ENCODE measurements at places on chromosomes 3 and 15.

DNA sequence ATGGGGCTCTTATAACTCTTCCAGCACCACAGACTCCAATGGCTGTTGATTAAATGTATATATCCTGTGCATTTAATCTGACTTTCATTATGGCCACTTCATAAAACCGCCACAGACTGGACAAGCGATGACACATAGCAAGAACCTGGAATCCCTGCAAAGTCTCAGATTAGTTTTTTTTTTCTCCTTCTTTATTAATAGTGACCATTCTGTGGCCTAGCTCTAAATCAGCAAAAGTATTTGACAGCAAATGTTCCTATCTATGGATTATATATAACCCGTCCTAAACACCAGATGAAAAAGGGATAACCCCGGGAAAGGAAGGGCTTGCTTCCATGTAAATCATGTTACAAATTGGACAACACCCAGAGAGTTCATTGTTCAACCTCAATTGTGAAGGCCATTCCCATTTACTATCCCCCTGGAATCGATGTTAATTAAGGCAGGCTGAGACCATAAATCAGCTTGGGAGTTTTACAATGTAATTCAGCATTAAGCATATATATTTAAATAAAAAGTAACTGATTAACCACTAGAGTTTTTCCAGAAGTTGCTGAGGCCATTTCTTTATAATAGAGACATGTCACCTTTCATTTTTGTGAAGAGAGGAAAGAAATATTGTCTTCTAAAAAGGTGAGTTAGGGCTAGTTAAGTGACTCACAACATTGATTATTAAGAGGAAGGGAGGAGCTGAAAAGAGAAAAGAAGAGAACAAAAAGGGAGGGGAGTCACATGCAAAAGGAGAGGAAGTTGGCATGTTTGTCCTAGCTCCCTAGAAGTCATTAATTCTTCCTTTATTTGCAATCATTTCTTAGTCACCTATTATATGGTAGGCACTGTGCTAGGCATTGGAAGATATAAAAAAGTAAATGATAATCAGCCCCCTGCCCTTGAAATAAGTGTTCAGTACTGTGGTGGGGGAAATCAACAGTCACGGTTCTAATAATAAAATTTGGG is 26.2 kb downstream of the ALDH1A2 start:
- DNase-seq: no peak

DNA sequence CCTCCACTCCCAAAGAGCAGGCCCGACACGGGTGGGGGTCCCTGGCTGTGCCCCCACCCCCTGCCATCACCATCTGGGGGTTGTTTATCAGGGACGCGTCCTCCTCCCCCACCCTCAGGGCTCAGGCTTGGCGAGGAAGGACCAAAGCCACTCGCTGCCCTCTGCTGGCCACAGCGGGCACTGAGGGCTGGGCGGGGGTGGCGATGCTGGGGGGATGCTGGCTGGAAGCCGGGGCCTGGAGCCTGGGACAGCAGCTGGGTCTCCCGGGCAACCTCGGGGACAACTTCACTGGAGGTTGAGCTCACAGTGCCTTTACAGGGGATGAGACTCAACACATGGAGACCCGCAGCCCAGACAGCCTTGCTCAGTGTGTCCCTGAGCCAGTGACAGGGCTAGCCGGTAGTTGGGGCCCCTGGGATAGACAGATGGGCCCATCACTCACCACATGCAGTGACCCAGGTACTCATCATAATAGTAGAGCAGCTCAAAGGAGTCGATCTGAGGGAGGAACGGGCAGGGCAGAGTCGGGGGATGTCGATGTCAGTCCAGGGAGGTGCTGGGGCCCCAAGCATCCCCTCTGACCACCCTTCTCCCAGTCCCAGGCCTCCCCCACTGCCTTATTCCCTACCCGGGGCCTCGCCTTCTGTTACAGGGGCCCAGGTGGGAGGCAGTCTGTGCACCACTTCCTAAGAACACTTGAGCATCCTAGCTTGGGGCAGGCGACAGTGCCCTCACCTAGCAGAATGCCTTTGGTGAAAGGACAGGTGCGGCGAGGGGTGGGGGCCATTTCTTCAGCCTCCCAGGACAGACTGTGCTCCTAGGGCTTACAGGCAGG is 5.9 kb upstream of the CALML4 start:
- peak; percentile 27 for DNase-seq

DNA sequence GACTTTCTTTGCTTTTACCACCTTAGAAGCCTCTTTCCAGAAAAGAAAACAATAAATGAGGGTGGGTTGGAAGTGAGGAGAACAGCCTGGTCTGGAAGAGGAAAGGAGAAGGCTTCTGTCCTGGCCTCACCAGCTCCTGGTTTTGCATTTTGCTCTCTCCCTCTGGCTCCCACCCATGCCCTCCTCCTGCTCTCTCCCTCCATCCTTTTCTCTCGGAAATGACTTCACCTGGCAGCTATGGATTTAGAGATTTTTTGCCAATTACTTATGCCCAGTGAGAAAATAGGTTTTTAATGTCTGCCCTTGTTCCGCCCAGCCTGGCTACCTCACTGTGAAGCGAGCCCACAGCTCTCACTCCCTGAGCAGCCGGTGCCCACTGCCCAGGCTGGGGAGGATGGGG is 77.9 kb upstream of the NTRK3 start:
- no peak for DNase-seq

DNA sequence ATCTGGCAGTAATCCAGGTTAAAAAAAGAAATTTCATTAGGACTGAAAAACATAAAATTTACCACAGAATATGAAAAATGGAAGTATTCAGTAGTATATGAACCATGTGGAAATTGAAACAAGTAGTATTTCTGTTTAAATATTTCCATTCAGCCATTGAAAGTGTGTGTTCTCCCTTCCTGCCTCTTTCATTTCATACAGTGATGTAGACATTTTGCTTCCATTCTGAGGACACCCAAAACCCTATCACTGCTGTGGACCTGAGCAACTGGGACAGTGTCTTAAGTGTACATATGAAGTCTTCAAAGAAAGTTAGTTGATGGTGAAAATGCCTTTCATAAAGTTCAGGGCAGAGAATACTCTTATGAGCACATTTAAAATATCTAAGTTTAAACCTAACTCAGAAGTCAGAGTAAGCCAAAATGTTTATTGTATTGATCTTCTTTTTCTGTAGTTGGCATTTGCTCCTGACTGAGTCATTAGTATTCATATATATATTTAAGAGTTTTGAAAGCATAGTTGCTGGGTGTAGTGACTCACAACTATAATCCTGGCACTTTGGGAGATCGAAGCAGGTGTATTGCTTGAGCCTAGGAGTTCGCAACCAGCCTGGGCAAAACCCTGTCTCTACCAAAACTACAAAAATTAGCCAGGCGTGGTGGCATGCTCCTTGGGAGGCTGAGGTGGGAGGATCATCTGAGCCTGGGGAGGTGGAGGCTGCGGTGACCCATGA is 198.8 kb downstream of the KLHL25 start:
- DNase-seq: no peak

DNA sequence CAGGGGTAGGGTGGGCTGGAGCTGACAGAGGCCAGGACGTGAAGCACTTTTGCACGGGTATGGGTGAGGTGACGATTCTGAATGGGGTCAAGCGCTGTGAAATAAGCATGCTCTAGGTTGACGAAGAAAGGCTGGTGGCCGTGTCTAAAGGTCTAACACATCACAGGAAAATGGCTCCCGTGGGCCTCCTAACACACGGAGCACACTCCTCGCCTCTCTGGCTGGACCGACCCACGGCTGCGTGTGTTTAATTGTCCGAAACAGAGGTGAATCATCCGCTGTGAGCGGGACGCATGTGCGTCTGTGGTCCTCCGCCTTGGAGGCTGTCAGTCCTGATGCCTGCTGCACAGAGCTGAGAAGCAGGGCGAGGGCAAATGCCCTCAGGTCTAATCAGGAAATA is 130.6 kb downstream of the NSMCE3 start:
- DNase-seq: no peak

DNA sequence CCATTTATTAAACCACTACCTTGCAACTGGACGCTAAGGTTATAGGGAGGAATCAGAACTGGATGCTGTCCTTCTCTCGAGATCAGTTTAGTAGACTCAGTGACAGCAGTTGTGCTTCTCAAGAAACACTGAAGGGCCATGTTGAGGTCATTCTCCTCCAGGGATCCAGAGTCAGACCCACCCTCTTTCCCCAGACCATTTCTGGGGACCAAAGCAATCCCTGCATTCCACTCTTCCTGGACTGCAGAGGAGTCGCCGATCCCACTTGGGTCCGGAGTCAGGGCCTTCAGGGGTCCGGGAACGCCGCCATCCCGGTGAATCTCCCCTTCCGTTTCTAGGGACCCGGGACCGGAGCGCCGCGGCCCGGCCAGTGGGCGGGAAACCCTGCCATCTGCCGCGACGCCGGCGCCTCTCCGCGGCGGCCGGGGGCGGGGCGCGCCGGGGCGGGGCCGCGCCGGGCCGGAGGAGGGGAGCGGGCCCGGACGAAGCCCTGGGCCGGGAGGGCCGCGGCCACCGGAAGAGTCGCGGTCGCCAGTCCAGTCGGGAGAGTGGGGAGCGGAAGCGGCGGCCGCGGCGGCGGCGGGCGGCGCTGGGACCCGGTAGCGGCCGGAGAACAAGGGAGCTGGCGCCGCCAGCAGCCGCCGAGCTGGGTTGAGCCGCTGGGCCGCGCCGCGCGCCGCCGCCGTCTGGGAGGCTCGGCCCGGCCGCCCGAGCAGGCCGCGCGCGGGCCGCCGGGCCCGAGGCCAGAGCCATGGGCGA is at the start of gene DVL3:
Gene DVL3 (plus strand): TSS at position 493 of the 759 bp plus-strand sequence. CDS start 259 bp downstream, at position 752.
- DNase-seq: no peak

GRCh38 chr3:160822936-160823335 is 66.9 kb downstream of the PPM1L start:
- DNase-seq: no peak

DNA sequence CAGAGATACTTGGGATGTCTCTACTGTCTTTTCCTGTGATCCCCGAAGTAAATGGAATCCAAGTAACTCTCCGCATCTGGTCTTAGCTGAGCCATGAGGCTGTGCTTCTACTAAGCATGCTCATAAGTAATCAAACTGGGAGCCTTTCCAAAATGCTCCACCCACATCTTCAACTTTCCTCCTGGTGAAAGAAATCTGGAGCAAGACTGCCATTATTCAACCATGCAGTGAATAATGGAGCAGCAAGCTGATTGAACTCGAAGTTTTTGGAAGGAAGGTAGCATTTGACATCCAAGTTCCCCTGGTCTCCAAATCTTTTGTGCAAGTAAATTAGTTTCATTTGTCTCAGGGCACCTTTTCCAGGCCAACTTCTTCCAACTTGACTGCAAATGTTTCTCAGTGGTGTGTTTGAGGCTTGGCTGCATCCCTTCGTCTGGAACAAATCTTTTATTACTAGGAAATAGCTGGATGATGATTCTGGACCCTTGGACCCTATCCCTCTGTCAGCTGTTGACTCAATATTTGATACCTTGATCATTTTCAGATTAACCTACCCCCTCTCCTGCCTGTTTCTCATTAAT is 19.4 kb downstream of the GXYLT2 start:
- no peak for DNase-seq

- DNase-seq: no peak
These were observed 442 bp downstream of the QTRT2 start for GRCh38 chr3:114057011-114057347.

Measured in stimulated activated CD4-positive, alpha-beta T cell treated with anti-CD3 and anti-CD28 coated beads, Interleukin-4, amount 100 ng/mL, for 4 hours (primary cell).